T-helper 9 cell (primary cell): ENCODE measurements at places on chromosomes 16 and 17.

- DNase-seq: no peak
These were observed 35.4 kb upstream of the PABPN1L start for GRCh38 chr16:88901718-88902337.

DNA sequence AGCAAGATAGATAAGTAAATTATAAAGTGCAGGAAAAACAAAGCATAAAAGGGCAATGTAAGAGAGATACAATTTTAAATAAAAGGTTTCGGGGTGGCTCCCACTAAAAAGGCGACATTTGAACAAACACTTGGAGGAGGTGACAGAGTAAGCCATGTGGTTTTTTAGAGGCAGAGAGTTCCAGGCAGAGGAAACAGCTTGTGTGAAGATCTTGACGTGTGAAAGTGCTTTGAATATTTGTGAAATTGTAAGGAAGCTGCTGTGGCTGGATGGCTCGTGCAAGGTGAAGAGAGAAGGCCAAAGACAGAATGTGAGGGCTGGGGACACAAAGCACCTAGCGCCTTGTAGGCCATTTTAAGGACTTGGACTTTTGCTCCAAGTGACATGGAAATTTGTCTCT, 28.6 kb upstream of the HYDIN start:
- DNase-seq: no peak

GRCh38 chr17:81612172-81612970, 24.5 kb downstream of the NPLOC4 start:
- DNase-seq: no peak

GRCh38 chr16:66751992-66752322, 548 bp upstream of the DYNC1LI2 start:
- DNase-seq: no peak

GRCh38 chr17:78855561-78856165, 15.0 kb upstream of the USP36 start:
- DNase-seq: no peak

DNA sequence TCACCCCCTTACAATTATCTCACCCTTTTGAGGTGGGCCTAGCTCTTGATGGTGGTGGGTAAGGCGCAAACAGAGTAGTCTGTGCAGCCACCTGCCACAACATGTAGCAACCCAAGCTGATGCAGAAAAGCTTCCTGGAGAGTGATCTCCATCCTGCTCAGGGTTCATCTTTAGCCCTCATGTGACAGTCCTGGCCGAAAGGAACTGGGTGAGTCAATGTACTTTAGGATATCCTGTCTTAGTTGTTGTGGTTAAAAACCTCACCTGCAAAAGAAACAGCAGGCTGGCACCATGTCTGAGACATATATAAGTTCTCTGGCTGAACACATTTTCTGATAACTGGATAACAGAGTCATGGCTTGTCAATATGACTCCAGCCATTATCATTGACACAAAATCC, 183.5 kb upstream of the CPHXL start:
- no peak for DNase-seq
